ENCODE measurements at places on chromosomes 3 and 15.

GRCh38 chr15:71707230-71708050, 102.9 kb upstream of the NR2E3 start:
- no peak for DNase-seq

DNA sequence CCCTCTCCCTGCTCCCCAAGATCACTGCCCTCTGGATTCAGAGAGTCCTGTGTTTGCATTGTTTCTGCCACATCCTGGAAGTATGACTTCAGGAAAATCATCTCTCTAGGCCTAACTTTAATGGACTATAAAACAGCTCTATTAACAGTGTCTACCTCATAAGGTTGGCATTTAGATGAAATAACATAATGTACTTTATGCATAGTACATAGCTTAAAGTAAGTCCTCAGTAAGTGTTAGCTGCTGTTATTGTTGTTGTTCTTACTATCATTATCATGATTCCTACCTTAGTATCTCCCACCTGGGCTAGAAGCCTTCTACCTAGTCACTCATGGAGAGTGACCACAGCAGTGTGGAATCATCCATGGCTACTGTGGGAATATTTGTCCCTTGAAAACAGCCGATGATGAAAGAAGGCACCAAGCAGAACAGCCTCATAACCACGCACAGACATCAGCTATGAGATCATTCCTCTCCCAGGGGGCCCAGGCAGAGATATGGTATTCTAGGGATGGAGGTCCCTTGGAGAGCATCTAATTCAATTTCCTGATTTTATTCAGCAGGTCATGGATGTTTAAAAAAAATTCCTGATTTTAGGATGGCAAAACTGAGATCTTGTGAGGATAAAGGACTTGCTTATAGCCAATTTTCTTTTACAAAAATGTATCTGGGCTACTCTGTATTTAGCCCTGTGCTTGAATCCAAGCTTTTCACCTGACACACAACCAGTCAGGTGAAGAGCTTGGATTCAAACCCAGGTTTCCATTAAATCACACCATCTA, 1.9 kb downstream of the FSD2 start:
- DNase-seq, result no peak

DNA sequence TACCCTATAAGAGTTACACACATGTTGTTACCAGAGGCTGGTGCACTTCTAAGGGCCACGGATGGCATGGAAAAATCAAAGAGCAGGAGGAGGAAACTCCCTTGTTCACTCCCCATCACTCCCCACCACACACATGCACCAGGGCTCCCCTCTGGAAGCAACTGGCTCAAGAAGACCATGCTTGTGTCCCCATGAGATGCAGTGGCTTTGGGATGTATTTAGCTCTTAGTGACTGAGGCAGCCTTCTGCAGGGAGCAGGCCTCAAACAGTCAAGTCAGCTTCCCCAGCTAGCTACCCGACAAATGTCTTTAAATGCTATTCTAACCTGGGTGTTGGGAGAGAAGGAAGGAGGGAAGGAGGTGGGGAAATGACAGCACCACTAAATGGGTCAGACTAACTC, 32.9 kb upstream of the RAD18 start:
- DNase-seq, result no peak

GRCh38 chr15:42147431-42147735, 9.1 kb downstream of the PLA2G4F start:
- no peak for DNase-seq

DNA sequence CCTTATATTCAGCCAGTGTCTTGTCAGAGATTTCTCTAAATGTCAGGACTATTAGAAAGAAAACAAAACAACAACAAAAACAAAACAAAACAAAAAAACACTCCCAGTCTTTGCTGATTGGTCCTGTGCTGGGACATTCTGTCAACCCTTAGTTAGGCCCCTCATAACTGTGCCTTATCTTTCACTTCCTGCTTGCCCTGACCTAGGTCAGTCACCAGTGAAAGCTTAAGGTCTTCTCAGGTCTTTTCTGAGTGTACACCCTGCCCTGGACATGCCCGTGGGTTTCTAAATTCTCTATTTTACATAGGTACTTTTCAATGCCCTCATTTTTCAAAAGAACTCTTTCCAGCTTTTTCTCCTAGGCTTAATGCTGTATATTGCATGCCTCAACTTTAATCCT, 454.1 kb downstream of the GRM7 start:
- DNase-seq, result no peak

GRCh38 chr3:177286034-177286433, 88.8 kb upstream of the TBL1XR1 start:
- DNase-seq, result no peak

DNA sequence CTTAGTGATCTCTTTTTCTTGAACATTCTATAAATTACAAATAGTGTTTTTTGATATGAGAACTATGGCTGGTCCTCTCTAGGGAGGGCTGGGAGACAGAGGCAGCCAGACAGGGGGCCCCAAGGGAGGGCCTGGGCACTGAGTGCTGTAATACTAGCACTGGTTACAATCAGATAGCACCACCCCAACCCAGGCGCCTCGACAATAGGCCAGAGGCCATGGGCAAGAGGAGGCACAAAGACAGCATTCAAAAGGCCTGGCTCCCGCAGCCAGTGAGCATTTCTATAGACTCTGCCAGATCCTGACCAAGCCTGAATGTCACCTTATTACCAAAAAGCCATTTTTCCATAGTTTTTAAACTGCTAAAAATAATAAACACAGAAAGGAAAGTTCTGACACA, 158.5 kb downstream of the THRB start:
- no peak for DNase-seq

- DNase-seq, result no peak
Observed at GRCh38 chr15:88428805-88429605, 38.2 kb downstream of the MRPL46 start.

DNA sequence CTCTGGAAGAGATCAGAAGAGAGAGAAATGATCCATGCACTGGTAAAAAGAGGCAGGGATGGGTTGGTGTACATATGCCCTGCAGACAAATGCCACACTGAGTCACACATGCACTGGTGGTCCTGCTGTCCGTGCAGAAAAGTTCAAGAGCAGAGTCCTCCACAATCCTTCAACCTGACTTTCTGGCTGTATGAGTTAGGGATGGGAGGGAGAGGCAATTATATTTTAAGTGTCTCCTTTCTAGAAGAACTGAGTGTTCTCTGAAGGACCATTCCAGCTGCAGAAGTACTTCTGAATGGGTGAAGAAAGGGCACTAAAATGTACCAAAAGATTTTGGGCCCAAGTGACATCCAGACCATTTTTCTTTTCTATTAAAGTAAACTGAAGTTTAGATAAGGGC, 26.4 kb downstream of the TMEM39A start:
- DNase-seq, result no peak

DNA sequence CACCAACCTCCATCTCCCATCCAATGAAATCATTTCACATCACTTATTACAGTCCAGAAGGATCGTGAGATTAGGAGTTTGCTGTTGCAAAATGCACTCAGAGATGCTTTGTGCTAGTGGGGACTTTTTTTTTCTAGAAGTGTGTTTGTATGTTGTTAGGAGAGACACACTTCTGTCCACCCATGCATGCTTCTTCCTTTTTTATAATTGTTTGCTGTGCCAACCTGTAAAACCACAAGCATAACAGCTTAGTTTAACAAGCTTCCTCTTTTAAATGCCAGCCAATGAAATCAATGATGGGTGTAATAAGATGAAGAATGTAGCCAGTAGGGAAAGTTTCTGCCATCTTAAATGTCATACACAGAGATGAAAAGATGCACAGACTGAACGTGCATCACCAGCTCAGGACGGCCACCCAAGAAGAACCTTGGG, 305.6 kb upstream of the STT3B start:
- no peak for DNase-seq

- no peak for DNase-seq
Observed at GRCh38 chr3:54321520-54321919, 199.2 kb downstream of the CACNA2D3 start.

DNA sequence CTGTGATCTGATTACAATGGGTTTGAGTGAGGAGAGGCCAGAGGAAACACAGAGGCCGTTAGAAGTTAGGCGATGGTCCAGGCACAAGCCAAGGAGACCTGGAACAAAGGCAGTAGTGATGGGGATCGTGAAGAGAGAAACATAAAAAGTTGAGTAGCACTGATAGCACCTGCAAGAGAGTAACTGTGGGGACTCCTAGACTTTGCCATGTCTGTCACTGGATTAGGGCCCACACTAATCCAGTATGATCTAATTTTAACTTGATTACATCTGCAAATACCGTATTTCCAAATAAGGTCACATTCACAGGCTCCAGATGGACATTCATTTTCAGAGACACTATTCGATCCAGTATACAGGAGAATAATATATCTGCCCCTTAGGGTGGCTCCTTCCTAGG, 144.7 kb downstream of the RAB11A start:
- no peak for DNase-seq

DNA sequence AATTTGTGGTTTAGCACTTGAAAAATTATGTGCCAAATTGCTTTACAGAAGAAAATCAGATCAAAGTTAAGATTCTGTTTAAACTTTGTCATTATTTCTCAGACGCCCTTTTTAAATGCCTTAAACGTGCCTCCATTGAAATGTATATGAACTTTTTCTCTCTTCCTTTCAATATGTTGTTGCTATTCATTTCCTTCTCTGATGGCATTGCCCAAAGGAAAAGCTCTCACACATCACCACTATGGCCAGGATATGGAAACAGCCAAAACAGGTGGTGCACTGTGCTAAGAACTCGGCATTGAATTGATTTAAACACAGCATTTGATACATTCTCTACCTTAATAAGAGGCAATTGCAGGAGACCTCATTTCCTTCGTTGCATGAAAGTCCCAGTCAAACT, 35.7 kb upstream of the NR2F2 start:
- no peak for DNase-seq

- no peak for DNase-seq
Observed at GRCh38 chr3:131551761-131552160, 49.0 kb upstream of the MRPL3 start.

- peak; percentile 38 for DNase-seq
Observed at GRCh38 chr15:74202452-74203401, at the start of gene STRA6. Gene STRA6 (minus strand): TSS chr15:74202787. CDS start chr15:74202267, 520 bp downstream.

DNA sequence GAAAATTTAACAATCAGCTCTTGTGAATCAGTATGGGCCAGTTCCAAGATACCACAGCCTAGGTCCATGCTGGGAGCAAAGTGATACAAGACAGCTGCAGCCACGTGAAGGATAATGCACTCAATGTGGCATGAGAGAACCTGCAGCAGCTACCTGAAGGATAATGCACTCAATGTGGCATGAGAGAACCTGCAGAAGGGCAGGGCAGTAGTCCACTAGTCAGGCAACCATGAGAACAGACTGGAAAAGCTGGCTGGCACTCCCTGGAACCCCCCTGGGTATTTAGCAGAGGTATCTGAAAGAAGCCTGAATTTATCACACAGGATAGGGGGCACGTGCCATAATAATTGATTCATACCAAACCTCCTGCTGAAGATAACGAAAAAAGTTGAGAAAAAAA, 237.6 kb downstream of the ATP8B4 start:
- DNase-seq, result no peak

DNA sequence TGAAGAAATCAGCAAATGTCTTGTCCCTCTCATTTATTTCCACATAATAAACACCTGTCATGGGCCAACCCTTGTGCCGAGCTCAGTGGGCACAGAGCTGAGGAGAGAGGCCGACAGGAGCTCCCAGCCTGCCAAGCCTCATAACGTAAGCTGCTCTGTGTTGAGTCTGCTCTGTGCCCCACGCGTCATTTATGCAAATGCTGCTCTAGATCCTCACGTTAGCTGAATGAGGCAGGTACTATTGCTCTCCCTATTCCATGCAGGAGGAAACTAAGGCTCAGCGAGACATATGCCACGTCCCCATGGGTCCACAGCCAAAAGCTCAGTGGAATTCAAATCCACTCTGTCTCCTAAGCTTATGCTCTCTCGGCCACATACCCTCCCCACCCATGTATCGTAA, 41.5 kb downstream of the EFCAB12 start:
- DNase-seq, result no peak

DNA sequence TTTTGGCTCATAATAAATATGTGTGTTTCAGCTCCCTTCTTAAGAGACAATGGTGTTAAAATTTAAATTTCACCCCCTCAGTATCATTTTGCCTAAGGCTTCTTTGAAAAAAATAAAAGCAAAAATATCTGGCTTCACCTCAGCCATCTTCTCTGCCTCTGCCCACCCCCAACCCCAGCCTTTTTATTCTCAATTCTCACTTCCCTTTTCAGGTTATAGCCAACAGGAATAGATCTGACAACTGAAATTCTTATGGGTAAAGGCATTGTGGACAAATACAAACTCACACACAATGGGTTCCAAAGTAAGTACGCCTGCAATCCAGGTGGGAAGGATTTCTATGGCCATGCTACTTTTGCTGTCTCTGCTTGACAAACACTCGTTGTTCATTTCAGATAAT, 399.0 kb upstream of the ARRDC4 start:
- DNase-seq, result no peak

GRCh38 chr15:57114070-57114469, 195.6 kb downstream of the TCF12 start:
- no peak for DNase-seq

GRCh38 chr3:99678896-99679295, 40.5 kb downstream of the COL8A1 start:
- no peak for DNase-seq

DNA sequence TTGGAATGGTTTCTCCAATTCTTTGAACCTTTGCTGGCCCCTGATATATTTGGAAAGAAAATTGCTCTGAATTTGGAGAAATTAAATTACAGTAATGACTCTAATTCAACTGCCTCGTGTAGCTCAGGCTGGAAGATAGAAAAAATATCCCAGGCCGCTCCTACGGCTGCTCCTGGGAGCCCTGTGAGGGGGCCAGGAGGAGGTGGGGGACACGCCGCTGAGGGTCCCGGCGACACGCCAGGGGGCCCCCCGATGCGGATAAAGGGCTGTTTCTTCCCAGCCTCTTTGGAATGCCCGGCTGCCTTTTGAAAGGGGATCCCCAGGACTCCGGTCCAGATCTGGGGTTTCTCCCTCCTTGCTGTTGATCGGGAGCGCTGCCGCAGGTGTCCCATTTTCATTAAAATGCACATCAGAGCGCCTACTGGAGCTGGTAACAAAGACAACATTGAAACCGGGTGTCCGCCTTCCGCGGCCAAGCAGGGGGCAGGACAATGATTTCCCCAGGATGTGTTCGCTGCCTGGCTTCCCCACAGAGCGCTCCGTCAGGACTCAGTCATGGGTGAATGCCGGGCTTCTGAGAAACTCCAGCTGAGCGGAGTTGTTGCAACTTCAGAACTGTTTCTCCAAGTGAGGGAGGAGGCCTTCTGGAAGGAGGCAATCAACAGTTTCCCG, 200.1 kb upstream of the KBTBD8 start:
- DNase-seq, result no peak

- DNase-seq, result no peak
Observed at GRCh38 chr15:85690561-85691231, 104.0 kb downstream of the KLHL25 start.

DNA sequence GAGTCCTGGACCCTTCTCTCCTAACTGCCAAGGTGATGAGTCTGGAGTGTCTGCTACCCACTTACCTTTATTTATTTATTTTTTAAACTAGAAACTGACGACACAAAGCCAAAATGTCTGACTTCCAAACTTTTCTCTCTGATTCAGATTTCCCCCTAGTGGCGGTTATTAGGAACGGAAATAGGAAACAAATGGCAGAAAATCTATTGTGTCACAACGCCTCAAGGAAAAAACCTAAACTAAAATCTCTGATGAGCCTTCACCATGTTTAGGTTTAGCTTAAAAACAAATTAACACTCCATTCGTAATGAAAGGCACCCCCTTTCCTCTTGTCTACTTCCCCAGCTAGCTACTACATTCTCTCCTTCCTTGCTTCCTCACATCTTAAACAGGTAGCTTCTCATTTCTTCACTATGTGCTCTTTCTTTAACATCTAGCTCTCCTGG, 94.0 kb upstream of the MEX3B start:
- DNase-seq, result no peak

- DNase-seq, result no peak
Observed at GRCh38 chr15:39479911-39480310, 101.0 kb upstream of the THBS1 start.

All from progenitor cell of endocrine pancreas (in vitro differentiated cells).